ENCODE measurements at places on chromosomes 2 and 18.

GRCh38 chr2:145076085-145076484 lies 556.2 kb upstream of the ZEB2 start:
- DNase-seq, result no peak

DNA sequence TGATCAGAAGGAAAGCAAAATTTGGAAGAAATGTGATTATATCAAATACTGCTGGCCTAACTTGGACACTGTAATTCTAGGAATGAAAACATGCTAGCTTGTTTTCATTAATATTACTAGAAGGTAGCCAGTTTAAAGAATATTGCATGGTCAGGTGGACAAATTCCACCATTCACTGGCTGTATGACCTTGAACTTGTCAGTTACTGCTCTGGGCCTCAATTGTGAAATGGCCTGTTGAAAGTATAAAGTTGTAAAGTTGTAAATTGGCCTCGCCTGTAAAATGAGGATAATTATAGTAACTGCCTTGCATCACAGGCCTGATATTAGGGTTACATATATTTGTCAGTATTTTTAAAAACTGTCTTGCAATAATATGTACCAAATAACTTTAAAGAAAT lies 398.4 kb upstream of the CHST9 start:
- no peak for DNase-seq

- DNase-seq, result no peak
Measured at GRCh38 chr2:240239325-240239724, 98.9 kb upstream of the OTOS start.

DNA sequence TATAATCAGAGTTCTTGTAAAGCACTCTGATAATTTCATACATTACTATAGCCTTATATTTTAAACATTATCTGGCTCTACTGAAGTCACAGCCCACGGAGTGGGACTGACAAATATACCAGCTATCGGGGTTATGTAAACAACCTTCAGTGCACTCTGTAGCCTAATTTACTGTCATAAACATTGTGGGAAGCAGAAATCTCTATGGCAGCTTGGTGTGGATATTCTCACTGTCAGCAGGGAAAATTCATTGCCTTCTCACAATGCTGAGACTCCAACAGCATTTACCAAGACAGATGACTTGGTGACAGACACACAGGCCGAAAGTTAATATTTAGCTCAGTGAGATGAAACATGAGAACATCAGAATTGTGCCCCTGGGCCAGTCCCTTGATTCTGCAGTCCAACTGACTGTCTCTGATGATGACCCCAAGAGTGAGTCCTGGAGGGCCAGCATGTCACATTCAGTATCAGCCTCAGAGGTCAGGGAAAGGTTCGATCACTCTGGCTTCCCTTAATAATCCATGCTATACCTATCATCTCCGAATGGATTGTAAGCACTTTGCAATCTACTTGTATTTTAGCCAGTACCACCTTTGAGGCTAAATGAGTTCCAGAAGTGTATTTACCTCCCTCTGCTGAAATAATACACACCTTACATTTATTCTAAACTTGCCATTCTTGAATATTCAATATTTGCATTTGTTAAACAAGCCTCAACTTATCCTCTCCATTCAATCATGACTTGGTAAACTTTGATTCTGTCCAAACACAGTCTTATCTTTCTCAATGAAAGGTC lies 146.2 kb upstream of the OSR1 start:
- DNase-seq, result no peak
